ENCODE measurements at places on chromosomes 1 and 21.

DNA sequence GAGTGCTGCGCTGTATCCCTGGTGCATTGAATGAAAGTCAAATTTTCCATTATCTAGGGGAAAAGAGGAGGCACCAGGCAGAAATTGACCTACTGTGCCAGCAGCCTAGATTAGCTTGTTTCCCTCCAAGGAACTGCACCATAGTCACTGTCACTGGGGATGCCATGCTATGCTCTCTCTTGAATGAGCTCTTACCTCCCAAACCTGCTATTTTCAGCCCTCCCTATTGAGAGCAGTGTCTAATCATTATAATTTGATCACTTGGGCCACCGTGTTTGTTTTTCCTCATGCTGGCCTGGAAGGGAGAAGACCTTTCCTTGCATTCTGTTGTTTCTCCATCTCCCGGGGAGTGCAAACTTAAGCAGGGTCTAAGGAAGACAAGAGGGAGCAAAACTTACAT is 492.9 kb downstream of the SIPA1L2 start:
- no peak for DNase-seq

DNA sequence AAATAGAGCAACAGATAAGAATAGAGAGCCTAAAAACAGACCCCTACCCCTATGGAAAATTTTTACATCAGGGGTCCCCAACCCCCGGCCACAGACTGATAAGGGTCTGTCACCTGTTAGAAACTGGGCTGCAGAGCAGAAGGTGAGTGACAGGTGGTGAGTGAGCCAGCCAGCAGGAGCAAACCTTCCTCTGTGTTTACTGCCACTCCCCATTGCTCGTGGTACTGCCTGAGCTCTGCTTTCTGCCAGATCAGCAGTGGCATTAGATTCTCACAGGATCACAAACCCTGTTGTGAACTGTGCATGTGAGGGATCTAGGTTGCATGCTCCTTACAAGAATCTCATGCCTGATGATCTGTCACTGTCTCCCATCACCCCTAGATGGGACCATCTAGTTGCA is 174.1 kb downstream of the FOXD2 start:
- no peak for DNase-seq

GRCh38 chr1:225737161-225737560 is 40.5 kb upstream of the SRP9 start:
- DNase-seq = no peak

DNA sequence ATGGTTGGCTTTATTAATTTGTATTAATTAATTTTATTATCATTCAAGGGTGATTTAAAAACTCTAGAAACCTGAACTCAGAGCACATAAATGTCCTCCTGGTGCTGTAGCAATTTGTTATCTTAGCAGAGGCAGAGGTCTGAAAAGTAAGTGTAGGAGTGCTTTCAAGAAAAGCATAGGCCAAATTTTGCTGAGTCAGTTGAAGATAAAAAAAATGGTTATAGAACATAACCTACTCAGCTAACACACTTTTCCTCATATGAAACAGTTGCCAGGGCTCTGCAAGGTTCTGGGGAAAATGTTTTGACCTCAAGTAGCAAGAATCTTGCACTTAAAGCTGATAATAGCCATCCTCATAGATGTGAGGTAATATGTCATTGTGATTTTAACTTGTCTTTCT is 53.5 kb upstream of the CHODL start:
- DNase-seq = no peak

- no peak for DNase-seq
Measured at GRCh38 chr1:195373856-195374255, 1234.4 kb downstream of the KCNT2 start.

DNA sequence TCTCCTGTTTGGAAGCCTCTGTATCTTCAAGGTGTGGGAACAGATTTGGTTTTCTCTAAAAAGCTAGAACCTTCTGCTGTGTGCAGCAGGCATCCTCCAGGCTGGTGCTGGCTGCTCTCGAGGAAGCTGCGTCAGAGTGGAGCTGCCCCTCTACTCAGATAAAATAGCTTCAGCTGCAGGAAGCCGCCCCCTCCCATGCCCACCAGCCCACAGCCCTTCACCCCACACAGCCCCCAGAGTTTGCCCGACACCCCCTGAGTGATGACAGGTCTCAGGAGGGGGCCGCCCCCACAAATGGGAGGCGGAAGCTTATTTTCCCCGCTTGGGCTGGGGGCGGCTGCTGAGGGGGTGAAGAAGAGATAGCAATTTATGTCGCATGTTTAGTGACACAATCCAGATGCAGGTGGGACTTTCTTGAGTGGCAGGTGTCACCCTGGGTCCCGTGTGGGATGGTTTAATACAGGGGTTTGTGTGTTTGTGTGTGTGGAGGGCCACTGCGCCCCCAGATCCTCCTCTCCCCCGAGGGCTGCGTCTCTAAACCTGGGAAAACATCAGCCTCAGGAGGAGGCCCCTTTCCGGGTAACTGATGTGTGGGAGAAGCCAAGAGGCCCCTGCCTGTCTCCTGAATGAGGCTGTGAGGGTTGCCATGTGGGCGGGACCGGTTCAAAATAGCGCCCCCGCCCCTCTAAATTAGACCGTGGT is 55.4 kb downstream of the STUM start:
- DNase-seq = no peak

DNA sequence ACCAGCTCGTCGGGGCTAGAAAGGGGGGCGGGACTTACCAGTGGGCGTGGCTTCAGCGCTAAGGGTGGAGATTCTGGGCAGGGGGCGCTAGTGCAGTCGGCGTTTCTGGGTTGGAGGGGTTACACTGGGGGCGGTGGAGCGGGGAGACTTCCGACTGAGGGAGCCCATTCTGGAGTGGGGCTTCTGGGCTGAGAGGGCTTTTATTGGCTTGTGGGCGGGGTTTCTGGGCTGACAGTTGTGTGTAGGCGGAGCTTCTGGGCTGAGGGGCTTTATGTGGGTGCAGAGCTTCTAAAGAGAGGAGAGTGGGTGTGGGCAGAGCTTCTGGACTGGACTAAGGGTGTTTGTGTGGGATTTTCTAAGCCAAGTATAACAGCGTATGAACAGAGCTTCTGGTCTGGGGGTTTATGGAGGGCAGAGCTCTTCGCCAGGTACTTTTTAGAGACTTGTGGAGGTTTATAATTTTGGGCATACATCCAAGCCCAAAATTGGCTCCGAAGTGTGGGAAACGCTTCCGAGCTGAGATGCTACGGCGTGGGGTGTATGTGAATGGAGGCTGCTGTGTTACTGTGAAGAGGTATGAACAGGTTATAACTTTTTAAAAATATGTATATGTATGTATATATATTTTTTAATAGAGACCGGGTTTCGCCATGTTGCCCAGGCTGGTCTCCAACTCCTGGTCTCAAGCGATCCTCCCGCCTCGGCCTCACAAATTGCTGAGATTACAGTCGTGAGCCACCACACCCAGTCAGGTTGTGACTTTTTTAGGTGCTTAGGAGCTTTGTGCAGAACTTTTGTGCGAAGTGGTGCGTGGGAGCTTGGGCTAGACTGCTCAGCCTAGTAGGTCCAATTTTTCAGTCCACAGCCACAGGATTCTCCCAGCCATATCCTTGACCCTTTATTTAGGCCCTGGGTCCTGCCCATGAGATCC is 825 bp downstream of the TMEM39B start:
- no peak for DNase-seq

GRCh38 chr21:14480411-14481031 is 65.6 kb downstream of the SAMSN1 start:
- no peak for DNase-seq

DNA sequence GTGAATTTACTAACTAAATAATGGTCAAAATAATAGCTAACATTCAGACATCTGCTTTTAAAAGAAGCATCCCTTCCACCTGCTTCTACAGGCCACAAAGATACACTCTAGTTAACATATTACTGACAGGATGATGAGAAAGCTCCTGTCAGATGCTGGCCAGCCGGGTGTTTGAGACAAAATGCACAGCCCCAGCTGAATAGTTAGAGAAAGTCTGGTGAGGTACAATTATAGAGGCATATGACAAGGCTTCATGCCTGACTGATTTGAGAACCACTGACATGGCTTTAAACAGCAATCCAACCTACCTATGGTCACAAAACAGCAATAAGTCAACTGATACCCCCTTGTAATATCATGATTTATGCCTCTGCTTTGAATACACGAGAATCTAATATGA is 137.0 kb downstream of the DENND1B start:
- no peak for DNase-seq

GRCh38 chr1:248862695-248862997 is 3.8 kb upstream of the ZNF692 start:
- peak; percentile 33 for DNase-seq

DNA sequence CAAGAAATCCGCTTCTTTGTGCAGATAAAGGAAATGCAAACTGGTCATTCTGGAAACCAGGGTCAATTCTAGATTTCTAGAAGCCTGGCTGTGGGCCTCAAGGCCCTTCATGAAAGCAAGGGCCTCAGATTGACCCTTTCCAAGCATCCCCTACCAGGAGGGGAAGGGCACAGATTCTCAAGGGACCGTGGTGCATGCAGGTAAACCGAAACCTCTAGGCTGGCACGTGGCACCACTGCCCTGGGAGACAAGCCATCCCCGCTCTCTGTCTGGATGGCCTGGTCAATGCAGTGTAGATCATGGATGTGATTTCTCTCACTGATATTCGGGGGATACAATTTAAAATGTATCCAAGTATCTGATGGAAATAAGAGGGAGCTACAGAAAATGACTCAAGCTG is 69.4 kb downstream of the TOMM20 start:
- DNase-seq = no peak

- DNase-seq = no peak
Measured at GRCh38 chr1:85934516-85934915, 222.1 kb downstream of the COL24A1 start.

DNA sequence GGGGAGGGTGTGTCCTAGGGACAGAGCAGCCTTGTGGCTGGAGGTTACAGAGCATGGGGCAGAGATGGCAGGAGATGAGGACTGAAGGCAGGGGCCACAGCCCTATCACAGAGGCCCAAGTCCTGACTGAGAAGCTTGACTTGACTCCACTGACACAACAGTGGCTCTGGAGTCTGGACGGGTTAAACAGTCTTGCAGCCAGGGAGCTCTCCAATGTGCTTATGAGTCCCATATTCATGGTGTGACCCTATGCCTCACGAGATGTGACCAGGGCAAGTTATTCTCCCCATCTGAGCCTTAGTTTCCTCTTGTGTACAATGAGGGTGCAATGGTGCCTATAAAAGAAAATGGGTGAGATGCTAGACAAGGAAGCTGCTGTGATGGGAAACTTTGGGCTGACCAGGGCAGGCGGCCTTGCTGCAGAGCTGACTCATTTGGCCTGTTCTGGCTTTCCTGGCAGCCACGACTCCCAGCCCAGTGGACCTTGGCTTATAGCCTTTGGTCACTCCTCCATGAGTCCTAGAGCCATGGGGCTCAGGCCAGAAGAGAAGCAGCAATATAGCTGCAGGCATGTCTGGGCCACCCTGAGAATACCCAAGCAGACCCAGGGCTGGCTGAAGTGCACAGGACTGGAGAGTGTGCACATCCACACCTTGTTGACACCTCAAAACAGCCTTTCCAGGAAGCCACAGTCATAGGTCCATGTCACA is 2.8 kb upstream of the TTC22 start:
- DNase-seq = no peak

GRCh38 chr1:192167011-192167410 is 8.7 kb downstream of the RGS18 start:
- no peak for DNase-seq

GRCh38 chr1:178005450-178005849 is 35.6 kb upstream of the SEC16B start:
- DNase-seq = no peak

GRCh38 chr1:179178183-179178582 is 51.3 kb downstream of the ABL2 start:
- DNase-seq = no peak

DNA sequence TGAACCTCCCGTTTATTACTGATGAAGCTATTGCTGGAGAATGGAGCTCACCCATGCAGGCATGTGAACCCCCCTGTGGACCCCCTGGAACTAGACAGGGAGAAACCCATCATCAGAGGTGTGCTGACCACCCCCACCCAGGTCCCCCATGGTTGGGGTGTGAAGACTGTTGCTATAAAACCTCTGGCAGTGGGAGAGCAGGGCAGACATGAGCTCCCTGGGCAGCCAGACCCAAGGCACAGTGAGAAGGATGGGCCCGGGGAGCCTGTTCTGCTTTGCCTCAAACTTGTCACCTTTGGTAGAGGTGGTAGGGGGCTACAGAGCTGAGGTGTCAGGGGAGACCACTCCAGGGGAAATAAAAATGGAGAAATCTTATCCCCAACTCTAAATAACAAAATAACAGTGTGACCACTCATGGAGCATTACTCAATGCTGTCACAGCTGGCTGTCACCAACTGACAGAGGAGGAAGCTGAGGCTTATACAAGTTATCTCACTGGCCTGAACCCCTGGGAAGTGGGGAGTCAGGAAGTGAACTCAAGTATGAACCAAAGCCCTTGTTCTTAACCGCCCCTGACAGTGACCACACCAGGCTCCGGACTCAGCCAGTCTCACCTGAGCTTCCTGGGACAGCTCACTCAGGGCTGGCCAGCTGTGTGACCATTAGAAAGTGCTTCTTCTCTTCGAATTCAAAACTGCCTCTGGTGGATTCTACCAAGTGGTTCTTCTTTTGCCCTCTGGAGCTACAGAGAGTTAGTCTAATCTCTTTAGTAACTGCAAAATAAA is 698.8 kb downstream of the MATN1 start:
- DNase-seq = no peak

DNA sequence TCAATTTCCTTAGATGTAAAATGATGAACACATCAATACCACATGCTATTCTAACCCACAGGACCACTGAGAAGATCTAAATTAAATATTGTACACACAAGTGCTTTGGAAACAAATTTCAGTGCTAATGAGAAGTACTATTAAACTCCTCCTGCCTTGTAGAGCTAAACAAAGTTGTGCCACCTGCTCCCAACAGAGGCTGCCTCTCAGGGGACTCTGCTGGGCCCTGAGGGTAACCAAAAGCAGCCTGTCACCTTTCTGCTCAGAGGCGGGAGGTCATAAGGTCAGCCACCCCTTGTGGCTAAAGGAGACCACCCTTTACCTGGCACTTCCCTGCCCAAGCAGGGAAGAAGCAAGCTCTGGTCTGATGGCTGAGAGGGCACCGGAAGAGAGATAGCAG is 6.3 kb downstream of the SLC9A1 start:
- no peak for DNase-seq

DNA sequence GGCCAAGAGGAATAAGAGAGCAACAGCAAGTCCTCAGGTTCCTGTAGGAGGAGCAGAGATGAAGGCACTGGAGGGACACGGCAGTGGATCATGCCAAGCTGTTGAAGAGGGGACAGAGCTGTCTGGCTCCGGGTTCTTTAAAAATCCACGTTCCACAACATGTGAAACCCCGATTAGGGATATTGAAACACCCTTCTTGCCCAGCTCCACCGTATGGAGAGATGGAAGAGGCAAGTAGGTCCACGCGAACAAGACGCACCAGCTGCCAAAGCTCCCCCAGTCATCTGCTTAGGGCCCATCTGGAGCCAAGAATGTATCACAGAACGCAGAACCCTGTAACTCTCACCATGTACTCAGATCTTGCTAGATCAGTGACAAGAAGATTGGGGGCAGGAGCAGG is 3.9 kb downstream of the C1orf198 start:
- DNase-seq = no peak

DNA sequence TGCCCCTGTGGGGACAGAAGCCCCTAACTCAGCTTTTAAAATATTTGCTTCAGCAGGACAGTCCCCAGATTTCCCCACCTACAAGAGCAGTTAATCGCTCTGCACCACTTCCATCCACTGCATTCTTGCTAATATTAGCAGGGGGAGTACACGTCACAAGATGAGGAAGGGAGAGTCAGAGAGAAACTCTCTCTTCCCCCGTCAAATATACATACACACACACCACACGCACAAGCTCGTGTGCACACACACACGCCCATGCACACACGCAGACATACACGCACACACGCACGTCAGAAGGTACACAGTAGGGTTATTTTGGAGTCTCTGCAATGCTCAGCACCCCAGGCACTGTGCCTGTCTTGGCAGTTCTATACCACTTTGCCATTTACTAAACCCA is 2.1 kb downstream of the CLCA1 start:
- no peak for DNase-seq

All from CD4-positive, alpha-beta T cell treated with Interleukin-15 for 4 hours (primary cell).